Hematopoietic multipotent progenitor cell treated with erythropoietin and hydrocortisone succinate and interleukin-3 and kit ligand, for 8 days (in vitro differentiated cells): ENCODE measurements at places on chromosomes 16 and 17.
A peak's percentile ranks its signal among the peaks of the same experiment; 100 is the strongest.

DNA sequence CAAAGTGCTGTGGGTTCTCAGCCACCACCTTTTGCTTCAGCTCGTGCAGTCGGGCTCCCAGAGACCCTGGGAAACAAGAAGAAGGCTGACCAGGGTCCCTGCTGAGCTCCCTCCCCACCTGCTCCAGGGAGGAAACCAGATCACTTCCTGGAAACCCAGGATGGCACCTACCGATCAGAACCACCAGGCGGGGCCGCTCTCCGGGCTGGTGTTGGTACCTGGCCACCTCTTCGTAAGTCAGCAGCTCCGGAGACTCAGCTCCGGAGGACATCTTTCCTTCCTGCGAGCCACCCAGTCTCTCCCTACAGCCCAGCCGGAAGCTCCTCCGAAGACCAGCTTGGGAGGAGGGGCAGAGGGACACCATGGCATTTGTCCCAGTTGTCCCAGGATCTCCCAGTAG, 18.9 kb downstream of the MPP3 start:
- DNase-seq: no peak

GRCh38 chr16:76897816-76898215, 293.2 kb upstream of the MON1B start:
- DNase-seq: no peak

DNA sequence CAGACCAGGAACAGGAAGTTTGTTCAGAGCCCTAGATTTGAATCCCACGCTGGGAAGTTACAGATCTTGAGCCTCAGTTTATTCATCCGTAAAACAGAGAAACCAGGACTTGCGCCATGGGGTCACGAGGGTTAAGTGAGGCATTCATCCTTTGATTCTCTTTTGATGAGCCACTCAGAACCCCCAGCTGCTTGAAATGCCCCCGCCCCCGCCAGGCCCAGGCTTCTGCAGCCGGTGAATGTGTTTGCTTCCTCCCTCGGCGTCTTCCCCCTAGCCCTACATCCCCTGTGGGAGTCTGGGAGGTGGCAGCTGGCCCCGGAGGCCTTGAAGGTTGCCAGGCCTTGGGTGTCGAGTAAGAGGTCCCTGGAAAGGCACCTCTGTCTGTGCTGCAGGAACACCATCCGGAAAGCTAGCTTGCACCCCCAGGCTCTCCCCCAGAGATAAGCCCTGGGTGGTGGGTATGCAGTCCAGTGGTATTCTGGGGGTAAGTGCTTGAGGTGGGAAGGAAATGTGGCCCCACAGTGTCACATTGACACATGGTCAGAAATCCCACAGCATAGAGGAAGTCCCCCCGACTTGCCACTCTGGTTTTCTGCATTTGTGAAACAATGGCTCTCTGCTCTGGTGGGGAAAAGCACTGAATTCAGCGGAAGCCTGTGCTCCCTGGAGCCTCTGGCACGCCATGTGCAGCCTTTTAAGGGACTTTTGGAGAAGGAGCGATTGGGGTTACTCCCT, 14.9 kb downstream of the IRF8 start:
- no peak for DNase-seq

DNA sequence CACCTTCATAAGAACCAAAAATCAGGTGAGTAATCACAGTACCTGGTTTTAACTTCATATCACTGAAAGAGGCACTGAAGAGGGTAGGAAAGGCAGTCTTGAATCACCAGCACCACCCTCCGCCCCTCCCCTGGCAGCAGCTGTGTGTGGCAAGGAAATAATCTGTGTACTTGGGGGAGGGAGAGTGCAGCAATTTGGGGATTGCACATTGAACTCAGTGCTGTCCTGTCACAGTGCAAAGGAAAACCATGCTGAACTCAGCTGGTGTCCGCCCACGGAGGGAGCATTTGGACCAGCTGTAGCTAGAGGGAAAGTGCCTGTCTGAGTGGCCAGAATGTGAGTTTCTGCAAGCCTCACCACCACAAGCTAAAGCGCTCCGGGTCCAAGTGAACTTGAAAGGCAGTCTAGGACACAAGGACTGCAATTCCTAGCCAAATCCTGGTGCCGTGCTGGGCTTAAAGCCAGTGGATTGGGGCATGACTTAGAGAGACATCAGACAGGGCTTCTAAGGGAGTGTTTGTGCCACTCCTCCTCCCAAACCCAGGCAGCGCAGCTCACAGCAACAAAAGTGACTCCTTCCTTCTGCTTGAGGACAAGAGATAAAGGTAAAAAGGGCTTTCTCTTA, 39.7 kb upstream of the ALDH3A1 start:
- DNase-seq: no peak

DNA sequence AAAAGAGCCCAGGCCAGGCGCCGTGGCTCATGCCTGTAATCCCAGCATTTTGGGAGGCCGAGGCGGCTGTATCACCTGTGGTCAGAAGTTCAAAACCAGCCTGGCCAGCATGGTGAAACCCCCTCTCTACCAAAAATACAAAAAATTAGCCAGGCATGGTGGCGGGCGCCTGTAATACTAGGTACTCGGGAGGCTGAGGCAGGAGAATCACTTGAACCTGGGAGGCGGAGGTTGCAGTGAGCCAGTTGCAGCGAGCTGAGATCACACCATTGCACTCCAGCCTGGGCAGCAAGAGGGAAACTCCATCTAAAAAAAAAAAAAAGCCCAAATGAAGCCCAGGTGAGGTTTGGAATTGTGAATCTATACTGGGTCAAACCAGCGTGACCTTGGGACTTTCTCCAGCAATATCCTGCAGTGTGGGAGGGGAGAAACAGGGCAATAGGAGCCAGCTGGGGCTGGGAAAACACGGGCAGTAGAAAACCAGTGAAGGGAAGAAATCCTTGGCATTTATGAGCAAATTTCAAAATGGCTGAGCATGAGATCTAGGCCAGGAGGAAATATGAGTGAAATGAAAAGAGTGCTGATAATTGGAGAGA, 8.2 kb upstream of the DHX8 start:
- DNase-seq: no peak

DNA sequence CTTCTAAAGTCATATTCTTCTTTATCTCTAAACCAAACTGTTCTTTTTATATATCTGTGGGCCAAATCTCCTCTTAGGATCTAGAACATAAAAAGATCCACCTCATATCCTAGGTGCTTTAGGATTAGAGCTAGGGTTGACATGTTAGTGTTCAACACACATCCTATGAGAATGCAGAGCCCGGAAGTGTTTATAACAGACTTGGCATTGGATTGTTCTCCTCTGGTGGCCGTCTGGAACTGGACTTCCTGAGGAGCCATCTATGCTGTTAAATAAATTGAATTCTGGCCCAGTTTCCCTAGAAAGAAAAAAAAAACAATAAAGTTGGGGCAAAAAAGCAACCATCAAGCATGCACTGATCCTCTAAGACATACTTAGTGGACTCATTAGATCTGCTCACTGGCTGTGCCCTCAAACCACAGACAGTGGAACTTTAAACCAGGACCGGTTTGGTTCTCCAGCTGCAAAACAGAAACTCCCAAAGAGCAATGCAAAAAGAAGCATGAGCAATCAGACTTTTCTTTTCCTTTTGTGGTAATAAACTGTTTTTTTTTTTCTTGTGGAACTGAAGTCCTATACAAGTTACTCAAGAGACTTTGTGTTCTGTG, 182.5 kb downstream of the ZNF18 start:
- DNase-seq: no peak

GRCh38 chr17:49397586-49397985, 17.1 kb downstream of the PHB1 start:
- DNase-seq: no peak

- DNase-seq: no peak
Observed at GRCh38 chr17:46157443-46158062, 35.7 kb downstream of the KANSL1 start.

GRCh38 chr17:62902531-62903220, 63.4 kb upstream of the TANC2 start:
- peak; percentile 45 for DNase-seq

DNA sequence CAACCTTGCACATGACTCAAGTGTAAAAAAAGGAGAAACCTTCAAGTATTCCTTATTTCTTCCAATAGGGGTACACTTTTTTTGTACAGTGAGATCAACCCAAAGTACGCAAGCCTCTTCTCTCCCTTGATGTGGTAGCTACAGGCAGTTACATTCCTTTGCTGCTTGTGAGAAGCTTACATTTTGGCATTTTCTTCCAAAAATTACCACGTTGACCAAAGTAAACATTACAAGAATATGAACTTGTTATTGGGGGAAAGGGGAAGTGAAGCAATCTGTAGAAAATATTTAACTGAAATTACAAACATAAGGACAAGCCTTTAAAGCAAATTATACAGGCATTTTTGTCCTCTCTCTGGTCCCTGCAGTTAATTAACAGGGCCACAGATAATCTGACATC, 97.0 kb upstream of the TOB1 start:
- no peak for DNase-seq

DNA sequence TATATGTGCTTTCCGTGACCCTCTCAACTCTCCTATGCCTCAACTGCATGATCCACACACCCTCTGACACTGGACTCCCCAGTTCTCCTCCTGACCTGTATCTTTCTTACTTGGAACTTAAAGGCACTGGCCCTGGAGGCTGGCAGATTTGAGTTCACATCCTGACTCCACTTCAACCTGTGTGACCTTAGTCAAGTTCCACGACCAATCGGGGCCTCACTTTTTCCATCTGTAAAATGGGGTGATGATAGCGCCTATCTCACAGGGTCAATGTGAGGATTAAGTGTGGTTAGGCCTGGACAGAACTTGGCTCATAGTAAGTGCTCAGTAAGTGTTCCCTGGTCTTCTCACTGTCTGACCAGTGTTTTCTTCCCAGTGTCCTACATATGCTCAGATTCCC, 25.1 kb downstream of the MARF1 start:
- DNase-seq: no peak

- no peak for DNase-seq
Observed at GRCh38 chr17:13044572-13045065, 26.8 kb upstream of the ELAC2 start.

GRCh38 chr17:76356803-76357456, 3.2 kb upstream of the PRPSAP1 start:
- no peak for DNase-seq

DNA sequence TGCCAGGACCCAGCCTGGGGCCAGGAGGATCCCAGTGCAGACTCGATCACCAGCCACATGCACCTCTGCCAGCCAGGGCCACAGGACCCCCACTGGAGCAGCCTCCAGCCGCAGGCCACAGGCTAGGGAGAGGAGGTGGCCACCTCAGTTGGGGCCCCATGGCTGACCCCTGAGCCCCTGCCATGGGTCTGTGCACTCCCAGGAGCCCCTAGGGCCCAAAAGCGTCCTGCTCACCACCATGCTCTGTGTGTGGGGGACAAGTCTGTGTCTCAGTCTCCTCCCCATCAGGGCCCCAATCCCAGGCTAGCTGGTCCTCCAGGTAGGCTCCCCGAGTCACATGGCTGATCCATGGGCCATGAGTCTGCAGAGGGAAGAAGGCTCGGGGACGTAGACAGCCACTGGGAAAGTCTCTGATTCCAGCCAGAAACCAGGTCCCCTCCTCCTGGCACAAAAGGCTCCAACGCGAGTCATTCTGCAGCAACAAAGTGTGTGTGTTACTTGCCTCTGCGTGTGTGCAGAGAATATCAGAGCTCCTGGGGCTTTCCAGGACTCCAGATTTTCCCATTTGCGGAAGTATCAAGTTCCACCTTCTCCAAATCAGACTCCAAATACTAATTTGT, 6.1 kb upstream of the PRSS8 start:
- DNase-seq: no peak

DNA sequence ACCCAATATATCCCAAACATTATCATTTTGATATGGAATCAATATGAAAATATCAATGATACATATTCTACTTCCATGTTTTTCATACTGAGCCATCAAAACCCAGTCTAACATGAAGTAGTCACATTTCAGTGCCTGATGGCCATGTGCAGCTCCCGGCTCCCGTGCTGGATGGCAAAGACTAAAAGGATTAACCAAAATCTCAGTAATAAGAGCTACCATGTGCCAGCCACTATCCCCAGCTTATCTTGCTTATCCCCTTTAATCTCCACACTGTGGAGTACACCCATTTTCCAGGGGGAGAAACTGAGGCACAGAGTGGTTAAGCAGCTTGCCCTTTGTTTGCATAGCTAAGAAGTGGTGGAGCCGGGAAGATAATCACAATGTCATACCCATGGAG, 9.2 kb downstream of the CD300LG start:
- DNase-seq: no peak

DNA sequence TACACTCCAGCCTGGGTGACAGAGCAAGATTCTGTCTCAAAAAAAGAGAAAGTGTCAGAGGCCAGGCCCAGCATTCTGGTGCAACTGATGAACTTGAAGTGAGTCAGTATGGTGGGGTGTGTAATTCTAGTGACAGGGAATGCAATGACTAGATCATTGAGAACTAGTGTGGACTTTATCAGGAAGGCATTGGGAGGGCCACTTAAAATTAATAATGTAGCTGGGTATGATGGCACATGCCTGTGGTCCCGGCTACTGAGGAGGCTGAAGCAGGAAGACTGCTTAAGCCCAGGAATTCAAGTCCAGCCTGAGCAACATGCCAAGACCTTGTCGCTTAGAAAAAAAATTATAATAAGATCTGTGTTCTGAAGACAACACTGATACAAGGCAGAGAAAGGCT, 90.8 kb downstream of the STX8 start:
- DNase-seq: no peak

DNA sequence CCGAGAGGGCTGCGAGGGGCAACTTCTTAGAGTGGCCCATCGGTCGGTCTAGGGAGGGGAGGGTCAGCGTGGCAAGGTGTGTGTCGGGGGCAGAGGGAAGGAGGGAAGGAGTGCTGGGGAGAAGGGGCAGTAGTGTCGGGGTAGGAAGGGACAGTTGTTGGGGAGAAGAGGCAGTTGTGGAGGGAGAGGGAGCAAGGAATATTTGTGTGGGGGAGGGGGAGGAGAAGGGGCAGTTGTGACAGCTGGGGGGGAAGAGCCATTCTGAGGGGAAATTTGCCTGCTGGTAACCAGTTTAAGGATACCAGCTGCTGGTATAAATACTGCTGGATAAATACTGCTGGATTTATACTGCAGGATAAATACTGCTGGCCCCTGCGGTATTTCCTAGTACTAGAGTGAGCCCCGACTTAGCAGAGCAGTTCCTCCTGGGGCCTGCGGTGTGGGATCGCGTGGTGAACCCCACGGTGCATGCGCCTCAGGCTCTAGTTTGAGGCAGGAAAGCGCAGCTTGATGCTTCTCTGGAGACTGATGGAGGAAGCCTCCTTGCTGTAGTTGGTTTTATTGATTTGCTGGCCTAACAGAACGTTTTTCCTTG, 309 bp downstream of the DNAH2 start:
- peak; percentile 22 for DNase-seq

- DNase-seq: peak; percentile 31
Observed at GRCh38 chr16:54928411-54929089, 2.1 kb upstream of the IRX5 start.
